NCI-H187 treated with DMSO at 0.1 percent for 48 hours (cell line): ENCODE measurements at places on chromosomes 12 and 14.

DNA sequence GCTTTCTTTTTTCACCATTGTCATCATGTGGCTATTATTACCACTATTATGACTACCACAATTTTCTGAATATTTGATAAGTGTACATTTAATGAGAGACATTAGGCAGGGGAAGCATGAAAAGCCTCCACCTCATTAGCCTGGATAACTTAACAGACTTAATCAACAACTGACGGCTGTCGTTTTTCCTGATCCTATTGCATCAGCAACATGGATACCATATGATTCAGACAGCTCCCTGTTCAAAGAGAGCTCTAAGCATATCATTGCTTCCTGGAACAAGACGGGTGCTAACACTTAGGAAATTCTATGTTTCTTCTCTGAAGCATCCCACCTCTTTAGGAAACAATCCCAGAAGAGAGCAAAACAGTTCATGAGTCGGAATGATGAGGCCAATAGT lies 765.2 kb downstream of the NOVA1 start:
- DNase-seq, result no peak

DNA sequence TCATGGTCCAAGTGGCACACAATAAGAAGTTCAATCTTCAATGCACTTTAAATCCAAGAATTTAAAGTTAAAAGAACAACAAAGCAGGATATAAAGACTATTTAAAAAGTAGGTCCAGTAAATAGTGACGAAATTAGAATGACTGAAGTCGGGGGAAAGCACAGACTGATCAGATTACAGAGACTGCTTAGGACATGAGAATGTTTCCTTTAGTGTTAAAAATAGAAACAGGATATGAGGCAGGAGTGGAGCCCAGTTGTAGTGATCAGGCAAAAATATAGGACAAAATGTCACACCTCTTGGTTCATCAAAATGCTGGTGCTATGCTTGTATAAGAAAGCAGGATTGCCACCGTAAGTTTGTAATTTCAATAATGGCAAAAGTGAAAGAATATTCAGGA lies 52.2 kb upstream of the CD163 start:
- no peak for DNase-seq

GRCh38 chr14:39884091-39884490 lies 451.9 kb upstream of the FBXO33 start:
- no peak for DNase-seq

DNA sequence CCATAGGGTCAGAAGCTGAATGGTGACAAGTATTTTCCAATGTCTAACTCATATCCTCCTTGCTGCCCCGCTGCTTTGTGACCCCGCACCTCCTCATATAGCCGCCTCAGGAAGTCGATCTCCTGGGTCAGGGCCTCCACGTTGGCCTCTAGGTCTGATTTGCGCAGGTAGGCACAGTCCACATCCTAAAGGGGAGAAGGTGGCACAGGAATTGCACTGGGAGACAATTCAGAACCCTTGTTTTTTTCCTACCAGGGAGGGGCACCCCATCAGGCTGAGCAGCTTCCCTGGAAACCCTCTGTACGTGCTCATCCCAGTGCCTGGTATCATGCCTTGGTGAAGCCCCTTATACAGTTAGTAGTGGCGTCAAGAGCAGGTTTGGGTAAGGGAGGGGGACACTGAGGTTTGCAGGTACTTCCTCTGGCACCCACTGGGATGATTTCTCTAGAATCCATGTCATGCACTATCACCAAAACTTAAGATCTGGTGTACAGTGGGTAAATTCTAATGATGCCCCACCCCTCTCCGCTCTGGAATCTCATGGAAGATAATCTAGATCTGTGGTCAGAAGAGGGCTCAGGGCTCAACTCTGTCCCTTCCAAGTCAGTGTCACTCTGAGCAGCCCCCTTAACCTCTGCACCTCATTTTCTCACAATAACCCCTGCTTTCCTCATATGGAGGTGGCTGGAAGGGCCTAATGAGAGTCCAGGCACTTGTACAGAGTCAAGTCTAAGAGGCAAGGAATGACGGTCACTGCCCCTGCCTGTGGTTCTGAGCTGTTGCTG lies 20.1 kb upstream of the KRT86 start:
- DNase-seq, result no peak
